ENCODE measurements at places on chromosomes 6 and 20.

- no peak for DNase-seq
These were observed 7.4 kb downstream of the CYP39A1 start for GRCh38 chr6:46645265-46645664.

GRCh38 chr6:38427492-38428210 is 212.1 kb downstream of the BTBD9 start:
- peak; percentile 87 for DNase-seq

- no peak for DNase-seq
These were observed 140.5 kb downstream of the PREX1 start for GRCh38 chr20:48687117-48687800.

DNA sequence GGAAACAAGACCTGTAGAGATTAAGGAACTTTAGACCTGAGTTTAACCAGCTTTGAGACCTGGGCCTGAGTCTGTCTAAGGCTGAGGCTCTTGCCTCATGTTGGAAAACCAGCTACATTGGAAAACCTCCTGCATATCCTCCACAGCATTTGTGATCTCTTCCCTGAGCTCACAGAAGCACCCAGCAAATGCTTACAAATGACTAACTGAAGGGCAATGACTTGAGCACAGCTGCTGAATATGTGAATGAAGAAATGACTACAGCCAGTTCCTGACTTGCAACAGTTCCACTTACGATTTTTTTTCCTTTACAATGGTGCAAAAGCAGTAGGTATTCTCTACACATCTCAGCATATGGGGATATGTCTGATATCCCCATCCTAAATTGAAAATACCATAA is 112.4 kb upstream of the RREB1 start:
- no peak for DNase-seq

- no peak for DNase-seq
These were observed 155.7 kb upstream of the SUPT3H start for GRCh38 chr6:45533386-45533785.

- no peak for DNase-seq
These were observed 906 bp upstream of the FOXP4 start for GRCh38 chr6:41545247-41545702.

GRCh38 chr20:7859356-7859802 is 80.9 kb downstream of the HAO1 start:
- DNase-seq, result peak; percentile 84

- DNase-seq, result no peak
These were observed 25.5 kb upstream of the PXDC1 start for GRCh38 chr6:3776881-3777507.

- DNase-seq, result no peak
These were observed 15.1 kb downstream of the MYBL2 start for GRCh38 chr20:43681991-43682410.

- peak; percentile 65 for DNase-seq
These were observed at the start of gene PLCG1 for GRCh38 chr20:41136680-41137613. PLCG1 (plus strand) TSS chr20:41137543; CDS start chr20:41137642, 99 bp downstream.

GRCh38 chr6:20688710-20689500 is 154.6 kb downstream of the CDKAL1 start:
- DNase-seq, result peak; percentile 86

GRCh38 chr20:33275871-33276270 is 7.1 kb upstream of the BPIFB1 start:
- no peak for DNase-seq

- no peak for DNase-seq
These were observed 9.9 kb downstream of the SGK2 start for GRCh38 chr20:43568706-43569105.

- no peak for DNase-seq
These were observed 175.0 kb downstream of the GMPR start for GRCh38 chr6:16413399-16413798.

DNA sequence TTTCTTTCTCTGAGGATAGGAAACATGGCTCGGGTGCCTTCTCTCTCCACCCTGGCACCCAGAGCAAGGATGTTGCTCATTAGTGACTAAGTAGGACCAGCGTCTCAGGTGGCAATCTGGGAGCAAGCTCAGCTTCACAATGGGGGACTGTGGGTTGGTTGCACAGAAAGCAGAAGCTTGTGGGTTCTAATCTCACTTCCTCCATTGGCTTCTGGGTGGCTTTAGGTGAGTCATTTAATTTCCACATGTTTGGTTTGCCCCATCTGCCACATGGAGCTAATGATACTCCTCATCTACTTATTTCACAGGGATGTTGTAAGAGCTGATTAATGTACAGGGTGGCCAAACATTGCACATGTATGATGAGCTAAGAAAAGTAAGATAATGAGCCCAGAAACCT is 54.8 kb upstream of the AKIRIN2 start:
- DNase-seq, result no peak

DNA sequence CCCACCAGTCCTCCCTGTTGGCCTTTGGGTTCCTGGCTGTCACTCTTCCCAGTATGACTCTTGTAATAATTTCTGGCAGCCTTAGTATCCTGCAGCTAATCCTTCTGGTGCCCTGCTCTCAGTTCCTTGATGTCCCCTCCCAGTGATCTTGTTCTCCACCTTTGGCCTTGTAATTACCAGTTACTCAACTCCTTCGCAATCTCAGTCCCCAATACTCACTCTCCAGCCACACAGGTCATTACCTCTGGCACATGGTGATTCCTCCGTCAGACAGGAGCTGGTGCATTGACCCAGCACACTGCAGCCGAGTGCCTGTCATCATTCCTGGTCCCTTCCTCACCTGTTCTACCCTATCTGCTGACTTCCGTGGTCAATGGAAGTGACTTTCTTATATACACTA is 101.4 kb downstream of the FAM120B start:
- no peak for DNase-seq

- DNase-seq, result peak; percentile 22
These were observed 56.5 kb downstream of the CD40 start for GRCh38 chr20:46174469-46175126.

DNA sequence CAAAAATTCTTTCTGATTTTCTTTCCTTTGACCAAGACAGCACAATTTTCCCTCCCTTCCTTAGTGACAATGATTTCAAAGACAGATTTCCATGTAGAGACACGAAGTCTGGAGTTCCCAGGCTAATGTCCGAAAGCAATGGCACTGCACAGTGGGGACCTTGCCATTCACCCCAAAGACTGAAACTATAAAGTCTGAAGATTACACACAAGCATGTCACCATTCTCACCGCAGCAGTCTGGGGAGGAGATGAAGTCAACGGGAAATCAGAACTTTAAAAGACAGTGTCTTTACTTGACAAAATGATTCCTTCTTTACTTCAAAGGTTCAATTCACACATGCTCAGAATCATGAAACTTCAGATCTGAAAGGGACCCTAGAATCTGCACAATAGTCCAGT is 8.3 kb downstream of the B4GALT5 start:
- no peak for DNase-seq

DNA sequence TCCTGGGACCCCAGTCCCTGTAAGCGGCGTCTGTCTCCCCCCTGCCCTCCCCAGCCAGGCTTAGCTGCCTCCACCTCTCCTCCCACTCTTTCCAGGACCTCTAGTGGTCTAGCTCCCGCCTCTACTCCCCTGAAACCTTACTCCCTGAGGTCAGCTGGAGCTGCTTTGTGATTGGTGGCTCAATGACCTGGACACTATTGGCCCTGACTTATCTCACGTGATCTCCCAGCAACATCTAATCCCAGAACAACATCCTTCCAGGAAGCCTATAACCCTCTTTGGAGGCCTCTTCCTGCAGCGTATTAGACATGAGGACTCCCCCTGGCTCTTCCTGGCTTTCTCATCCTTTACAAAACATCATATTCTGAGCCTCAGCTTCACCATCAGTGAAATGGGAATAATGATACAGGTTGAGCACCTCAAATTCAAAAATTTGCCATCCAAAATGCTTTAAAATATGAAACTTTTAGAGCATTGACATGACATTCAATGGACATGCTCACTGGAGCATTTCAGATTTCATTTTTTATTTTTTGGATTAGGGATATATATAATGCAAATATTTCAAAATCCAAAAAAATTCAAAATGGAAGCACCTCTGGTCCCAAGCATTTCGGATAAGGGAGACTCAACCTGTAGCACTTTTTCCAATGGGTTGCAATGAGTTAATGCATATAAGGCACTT is 16.3 kb upstream of the SRC start:
- DNase-seq, result no peak

GRCh38 chr20:3233991-3234498 is 4.9 kb downstream of the SLC4A11 start:
- no peak for DNase-seq

- DNase-seq, result no peak
These were observed 17.8 kb upstream of the TAGAP start for GRCh38 chr6:159062564-159062945.

GRCh38 chr6:16851758-16852157 is 90.5 kb upstream of the ATXN1 start:
- DNase-seq, result no peak

DNA sequence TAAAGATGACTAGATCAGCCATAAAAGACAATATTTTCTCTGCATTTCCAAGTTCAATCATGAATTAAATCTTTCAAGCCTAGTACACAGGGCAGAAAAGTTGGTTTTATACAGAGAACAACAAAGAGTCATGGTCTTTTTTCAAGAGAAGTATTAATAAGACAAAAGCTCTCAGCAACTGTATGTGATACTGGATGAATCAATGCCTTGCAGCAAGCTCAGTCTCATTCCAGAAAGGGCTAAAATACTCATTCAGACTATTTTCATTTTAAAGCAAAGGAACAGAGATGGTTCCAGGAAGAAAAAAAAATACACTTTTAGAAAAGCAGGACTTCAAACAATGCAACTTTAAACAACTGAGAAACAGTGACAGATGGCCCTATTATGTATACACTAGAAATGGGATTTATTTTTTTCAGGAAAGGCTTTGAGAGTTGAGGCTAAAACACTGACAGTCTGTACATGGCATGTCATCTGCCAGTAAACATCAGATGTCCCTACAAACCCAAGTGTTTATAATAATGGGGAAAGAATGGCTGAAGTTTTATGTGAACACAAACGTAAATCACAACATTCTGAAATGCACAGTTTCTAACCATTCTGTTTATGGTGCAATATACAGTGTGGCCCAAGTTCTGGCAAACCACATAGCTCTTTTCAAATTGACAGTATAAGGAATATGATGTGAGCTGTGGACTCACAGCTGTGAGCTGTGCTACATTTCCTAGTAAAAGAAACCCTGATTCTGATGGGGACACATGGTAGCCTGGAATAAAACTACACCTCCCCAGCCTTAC is 114.3 kb upstream of the DST start:
- DNase-seq, result no peak

DNA sequence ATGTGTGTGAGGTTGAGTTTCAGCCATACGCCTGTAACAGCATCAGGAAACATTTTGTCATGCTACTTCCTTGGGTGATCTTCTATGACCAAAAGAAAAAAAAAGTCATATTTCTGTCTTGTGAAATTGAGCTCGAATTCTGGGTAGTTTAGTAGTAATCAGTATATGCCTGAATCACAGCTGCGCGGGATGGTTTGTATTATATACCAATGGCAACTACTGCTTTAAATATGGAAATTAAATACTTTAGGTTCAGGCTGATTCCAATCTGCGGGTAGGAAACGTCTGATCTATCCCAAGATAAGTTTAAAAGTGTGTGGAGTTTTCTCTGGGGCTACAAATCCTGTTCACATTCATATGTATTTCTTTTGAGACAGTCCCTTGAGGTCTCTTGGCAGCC is 115.6 kb upstream of the FERMT1 start:
- no peak for DNase-seq

GRCh38 chr6:167788563-167788903 is 38.2 kb upstream of the AFDN start:
- DNase-seq, result no peak

GRCh38 chr6:73050706-73051105 is 174.6 kb downstream of the KHDC1L start:
- DNase-seq, result no peak

Measured in NCI-H748 treated with DMSO at 0.1 percent for 48 hours (cell line).